ENCODE measurements at places on chromosomes 6 and 20.
A peak's percentile ranks its signal among the peaks of the same experiment; 100 is the strongest.

DNA sequence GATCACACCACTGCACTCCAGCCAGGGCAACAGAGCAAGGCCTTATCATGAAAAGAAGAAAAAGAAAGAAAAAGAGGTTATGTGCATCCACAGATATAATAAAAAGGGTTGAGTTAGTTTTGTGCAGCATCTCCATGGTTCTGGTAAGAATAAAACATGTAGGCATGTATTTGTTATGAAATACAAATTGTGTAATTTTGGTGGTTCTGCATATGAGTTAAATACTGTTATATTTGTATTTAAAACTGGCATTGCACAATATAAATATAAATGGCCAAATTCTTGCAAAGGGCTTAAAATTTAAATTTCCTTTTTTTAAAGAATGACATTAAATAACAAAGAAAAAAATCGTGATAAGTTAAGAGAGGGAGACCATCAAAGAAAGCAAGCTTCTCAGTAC, 159.1 kb upstream of the PREP start:
- no peak for DNase-seq

- DNase-seq: no peak
These were observed 15.7 kb downstream of the BRD2 start for GRCh38 chr6:32983964-32984621.

GRCh38 chr20:20683481-20684321, 28.7 kb downstream of the RALGAPA2 start:
- DNase-seq: no peak

DNA sequence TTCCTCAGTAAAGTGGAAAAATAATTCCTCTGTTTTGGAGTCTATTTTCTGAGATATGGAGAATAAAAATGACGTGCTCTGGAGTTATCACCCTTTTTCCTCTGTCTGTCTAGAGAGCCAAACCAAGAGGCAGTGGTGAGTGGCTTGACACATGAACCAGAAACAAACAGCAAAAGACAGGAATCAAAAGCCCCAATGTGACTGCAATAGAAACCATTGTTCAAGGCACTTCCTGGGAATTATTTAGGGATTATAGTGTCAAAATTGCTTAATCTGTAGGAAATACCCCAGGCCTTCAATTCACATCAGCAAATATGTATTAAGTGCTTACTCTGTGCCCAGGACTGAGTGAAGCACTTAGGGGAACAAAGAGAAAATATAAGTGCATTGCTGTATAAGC, 560.4 kb upstream of the JAG1 start:
- DNase-seq: no peak

GRCh38 chr6:152673236-152673635, 24.5 kb upstream of the MYCT1 start:
- no peak for DNase-seq

- no peak for DNase-seq
These were observed 41.7 kb downstream of the PMEPA1 start for GRCh38 chr20:57667924-57668782.

DNA sequence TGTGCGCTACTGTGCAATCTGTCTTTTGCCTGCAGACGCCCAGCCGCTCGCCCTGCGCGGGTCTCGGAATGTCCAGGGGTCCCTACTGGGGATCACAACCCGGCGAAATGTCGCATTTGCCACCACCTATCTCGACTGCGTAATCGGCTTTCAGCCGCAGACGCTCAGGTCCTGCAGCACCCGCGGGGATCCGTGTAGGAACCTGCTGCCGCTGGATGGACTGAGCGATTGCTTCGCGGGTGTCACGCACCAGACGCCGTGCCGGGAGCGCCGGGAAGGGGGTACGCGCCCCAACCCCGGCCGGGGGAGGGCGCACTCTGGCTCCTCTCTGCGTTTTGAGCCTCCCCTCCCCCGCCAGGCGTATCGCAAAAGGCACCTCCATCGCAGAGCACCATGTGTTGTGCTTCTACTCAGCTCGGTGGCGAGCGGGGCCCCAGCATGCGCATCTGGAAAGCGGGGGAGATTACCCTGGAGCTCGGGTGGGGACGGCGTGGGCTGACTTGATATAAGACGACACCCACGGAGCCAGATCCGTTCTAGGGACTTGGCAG, 747 bp upstream of the PTPRA start:
- peak; percentile 70 for DNase-seq

GRCh38 chr6:162957062-162957461, 229.3 kb downstream of the PACRG start:
- DNase-seq: no peak

DNA sequence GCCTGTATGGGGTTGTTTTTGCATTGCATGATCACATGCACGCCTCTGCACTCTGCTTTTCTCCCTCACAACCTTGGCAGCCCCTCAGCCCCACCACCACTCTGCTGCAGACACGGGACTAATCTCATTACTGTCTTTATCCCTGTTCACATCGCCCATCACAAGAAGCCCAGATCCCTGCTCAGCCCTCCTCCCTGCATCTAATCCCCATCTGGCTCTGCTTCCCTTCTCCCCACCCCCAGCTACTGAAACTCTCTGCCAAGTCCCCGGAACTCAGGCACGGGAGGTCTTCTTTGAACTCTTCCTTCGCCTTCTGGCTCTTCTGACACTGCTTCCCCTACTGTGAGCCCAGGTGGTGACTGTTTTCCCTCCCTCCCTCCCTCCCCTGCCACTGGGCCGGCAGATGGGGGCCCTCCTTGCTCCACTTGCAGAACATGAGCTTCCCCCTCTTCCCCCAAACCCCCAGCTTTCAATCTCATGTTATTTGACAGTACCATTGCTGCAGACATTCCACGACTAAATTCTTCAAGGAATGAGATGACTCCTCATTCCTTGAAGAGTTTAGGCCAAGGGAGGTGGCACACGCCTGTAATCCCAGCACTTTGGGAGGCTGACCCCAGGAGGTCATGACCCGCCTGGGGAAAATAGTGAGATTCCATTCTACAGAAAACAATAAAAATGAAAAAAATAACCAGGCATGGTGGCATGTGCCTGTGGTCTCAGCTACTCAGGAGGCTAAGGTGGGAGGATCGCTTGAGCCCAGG, 21.9 kb upstream of the TULP1 start:
- no peak for DNase-seq

GRCh38 chr6:5670811-5671561, 335.7 kb downstream of the NRN1 start:
- DNase-seq: no peak

DNA sequence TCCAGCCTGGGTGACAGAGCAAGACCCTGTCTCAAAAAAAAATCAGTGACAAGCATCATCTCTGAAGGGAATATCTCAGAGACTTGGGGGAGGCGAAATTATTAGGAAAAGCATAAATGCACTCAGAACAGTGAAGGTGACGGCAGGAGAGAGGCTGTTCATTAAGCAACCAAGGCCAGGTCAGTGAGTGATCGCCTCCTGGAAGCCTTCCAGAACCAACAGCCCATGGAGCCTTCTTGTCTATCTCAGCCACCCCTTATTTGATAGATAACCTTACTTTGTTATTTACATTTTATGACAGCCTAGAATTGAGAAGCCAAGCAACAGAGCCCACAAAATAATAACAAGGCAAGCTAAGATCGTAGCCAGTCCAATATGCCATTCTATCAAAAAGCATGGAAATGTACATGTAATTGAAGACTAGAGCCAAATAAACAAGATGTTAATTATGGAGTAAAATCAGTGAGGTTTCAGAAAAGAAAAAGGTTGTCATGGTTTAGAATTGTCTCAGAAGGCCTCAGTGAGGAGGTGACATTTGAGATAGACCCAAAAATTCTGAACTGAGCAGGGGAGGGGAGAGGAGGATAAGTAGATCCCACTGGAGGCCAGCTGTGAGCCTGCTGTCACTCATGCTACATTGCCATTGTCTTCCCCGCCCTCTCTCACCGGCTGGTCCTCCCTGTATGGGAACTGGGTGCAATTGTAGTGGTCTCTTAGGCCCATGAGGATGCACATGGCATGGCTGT, 17.8 kb downstream of the BNIP5 start:
- DNase-seq: no peak

GRCh38 chr6:143758551-143758950, 80.8 kb downstream of the PHACTR2 start:
- no peak for DNase-seq

- DNase-seq: no peak
These were observed 6.0 kb upstream of the CLDN20 start for GRCh38 chr6:155257796-155258195.

- DNase-seq: peak; percentile 21
These were observed 1.9 kb downstream of the PNRC1 start for GRCh38 chr6:89082486-89082891.

GRCh38 chr20:16777126-16777525, 29.0 kb downstream of the OTOR start:
- DNase-seq: no peak

- no peak for DNase-seq
These were observed 70.5 kb upstream of the THEMIS start for GRCh38 chr6:127971386-127971785.

DNA sequence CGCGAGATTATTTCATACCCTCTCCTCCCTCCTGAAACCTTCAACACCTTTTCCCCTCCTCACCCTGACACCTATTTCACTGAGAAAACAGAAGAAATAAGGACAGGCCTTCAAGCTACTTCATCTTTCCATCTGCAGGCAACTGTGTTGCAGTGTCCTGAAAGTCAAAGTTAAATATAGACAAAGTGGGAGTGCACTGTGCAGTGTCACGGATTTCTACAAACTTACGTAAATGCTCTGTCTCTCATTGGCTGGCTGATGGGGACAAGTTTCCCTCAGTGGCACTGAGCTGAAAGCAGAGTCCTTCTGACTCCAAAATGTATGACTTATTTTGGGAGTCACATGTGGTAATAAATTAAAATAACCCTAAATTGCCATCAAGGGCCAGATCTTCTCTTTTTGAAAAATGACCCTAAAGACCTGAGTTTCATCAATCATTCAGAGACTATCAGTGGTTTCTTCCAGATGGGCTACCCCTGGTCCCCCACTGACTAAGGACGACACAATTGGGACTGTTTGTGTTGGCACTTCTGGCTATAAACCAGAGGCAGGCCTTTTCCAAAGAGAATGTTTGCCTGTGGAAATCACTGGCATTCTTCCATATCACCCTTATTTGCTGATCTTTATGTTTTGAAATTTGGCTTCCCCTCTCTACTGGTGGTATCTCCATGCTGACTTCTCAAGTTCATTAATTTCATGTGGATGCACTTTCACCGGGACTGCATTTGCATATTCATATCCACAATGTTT, 21.6 kb downstream of the ALDH8A1 start:
- DNase-seq: no peak

- DNase-seq: no peak
These were observed 235.9 kb upstream of the SUPT3H start for GRCh38 chr6:45613656-45614055.

GRCh38 chr6:41936073-41936837, 5.4 kb downstream of the CCND3 start:
- DNase-seq: peak; percentile 62

- DNase-seq: no peak
These were observed 37.6 kb upstream of the HINT3 start for GRCh38 chr6:125918681-125919566.

DNA sequence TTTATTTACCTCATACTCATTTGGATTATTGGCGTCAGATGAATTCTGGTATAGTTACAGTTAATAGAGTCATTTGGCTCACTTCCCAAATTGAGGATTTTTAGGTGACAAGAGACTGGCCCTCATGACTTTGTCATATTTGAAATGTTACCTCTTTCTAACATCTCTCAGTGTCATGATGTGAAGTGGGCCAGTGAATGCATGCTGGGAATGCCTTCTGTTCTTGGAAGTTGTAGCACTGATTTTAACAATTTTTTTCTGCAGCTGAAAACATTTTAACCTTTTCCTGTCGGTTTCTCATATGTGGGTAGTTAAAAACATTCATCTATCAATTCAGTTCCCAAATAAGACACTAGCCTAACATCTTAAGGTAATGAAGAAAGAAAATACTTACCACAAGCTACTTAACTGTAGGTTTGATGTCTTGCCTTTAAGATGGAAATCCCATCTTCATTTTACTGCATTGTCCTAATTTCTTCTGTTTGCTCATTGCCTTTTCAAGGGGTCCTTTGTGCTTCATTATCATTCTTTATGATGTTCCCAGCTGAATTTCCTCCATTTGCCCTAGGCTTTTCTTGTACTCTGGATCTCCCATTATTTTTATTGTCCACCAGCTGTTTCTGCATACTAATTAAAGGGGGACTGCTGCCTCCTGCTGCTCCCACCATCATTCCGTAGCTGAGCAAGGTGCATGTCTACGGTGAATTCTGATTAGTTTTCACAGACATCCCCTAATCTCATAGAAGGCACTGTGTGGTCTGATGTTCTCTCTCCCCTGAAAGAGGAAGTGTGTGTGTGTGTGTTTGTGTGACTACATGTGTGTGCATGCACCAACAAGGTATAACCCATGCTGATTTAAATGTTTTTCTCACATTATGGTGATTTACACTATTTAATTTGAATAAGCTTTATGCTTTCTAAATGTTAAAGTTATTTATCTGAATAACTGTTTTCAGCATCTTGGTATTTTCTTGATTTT, 109.5 kb downstream of the B3GAT2 start:
- no peak for DNase-seq

GRCh38 chr20:57089699-57090144, 176.7 kb downstream of the BMP7 start:
- peak; percentile 38 for DNase-seq

All from naive thymus-derived CD8-positive, alpha-beta T cell (primary cell).